NCI-H1417 (cell line): ENCODE measurements at places on chromosomes 12 and 14.
A peak's percentile ranks its signal among the peaks of the same experiment; 100 is the strongest.

DNA sequence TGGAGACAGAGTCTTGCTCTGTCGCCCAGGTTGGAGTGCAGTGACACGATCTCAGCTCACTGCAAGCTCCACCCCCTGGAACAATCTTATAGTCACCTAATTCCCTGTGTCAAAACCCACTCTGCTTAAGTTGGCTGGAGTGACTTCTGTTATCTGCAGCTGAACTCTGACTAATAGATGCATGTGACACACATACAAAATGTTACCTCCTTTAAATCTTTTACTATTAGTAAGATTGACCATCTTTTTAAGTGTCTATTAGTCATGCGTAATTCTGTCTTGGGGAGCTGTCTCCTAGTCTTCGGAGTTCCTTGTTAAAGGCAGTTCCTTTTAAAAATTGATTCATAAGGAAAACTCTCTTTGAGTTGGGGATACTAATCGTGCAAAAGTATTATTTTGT, 7.4 kb downstream of the IFI27L1 start:
- DNase-seq: no peak

GRCh38 chr12:105315726-105316125, 14.8 kb upstream of the C12orf75 start:
- no peak for DNase-seq

DNA sequence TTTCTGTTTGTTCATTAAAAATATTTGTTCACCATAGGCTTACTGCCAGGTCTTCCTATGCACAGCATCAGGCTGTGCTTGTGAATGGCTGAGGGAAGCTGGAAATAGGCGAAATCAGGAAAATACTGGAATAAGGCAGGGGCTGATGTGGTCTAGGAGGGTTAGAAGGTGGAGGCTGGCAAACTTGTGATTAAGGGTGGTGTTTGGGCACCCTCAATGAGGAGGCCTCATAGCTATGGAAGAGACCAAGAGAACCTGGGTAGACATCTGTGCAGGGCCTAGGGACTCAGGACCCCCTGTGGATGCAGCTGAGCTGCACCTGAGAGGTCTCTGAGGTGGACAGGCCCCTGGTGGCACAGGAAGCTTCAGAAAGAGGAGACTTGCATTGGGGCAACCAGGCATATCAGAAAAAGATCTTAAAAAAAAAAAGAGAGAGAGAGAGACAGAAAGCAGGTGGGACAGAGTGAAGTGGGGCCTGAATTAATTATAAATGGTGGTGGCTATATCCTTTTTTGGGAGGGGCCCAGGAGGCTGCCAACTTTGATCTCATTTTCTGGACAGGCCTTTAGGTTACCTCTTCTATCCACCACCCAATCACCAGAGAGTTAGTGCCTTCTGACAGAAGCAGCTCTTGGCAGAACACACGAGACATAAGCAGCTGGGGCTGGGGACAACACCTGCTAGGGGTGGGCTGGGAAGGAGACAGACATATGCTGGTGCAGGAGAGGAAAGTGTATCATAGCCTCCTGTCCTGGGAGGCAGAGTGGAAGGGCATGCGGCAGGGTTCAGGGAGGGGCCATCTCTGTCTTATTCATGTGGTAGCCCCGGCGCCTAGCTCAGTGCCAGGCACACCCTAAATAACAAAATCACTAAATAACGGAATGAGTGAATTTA, 46.7 kb upstream of the ATP23 start:
- DNase-seq: peak; percentile 62

- no peak for DNase-seq
These were observed 3.2 kb downstream of the IPO8 start for GRCh38 chr12:30692470-30692869.

GRCh38 chr12:3315201-3315661, 175.8 kb upstream of the PRMT8 start:
- DNase-seq: peak; percentile 99

DNA sequence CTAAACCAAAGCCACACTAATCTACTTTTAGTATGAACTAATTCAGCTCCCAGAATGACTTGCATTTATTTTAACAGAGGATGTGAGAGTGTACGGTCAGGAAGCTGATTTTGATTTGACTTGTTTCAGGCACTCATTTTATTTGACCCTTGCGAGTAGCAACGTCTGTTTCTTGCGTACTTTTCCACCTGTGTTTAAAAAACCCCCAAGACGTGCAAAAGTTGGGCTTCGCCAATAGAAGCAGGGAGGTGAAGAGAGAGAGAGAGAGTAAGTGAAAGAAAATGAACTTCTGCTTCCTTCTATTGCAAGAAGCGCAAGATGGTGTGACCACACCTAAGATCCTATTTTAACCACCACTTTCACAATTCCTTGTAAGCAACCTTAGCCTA, 6.7 kb upstream of the SLC15A4 start:
- DNase-seq: no peak

GRCh38 chr14:77303417-77304156, 17.1 kb downstream of the POMT2 start:
- DNase-seq: peak; percentile 47

DNA sequence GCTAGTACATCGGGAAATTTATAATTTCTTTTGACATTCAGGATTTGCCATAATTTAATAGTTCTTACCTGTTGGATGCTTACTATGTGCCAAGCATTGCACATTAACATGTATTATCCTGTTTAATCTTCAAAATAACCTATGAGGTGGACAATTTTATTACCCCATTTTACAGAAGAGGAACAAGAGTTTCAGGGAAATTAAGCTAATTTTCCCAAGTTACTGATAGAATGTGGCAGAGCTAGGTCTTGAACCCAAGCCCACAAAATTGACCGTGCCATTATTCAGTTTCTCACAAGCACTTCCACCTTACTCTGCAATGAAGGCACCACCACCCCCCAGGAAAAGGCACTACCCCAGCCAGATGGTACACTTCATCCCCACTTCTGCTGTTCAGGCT, 161.1 kb upstream of the PLEKHG7 start:
- DNase-seq: no peak

DNA sequence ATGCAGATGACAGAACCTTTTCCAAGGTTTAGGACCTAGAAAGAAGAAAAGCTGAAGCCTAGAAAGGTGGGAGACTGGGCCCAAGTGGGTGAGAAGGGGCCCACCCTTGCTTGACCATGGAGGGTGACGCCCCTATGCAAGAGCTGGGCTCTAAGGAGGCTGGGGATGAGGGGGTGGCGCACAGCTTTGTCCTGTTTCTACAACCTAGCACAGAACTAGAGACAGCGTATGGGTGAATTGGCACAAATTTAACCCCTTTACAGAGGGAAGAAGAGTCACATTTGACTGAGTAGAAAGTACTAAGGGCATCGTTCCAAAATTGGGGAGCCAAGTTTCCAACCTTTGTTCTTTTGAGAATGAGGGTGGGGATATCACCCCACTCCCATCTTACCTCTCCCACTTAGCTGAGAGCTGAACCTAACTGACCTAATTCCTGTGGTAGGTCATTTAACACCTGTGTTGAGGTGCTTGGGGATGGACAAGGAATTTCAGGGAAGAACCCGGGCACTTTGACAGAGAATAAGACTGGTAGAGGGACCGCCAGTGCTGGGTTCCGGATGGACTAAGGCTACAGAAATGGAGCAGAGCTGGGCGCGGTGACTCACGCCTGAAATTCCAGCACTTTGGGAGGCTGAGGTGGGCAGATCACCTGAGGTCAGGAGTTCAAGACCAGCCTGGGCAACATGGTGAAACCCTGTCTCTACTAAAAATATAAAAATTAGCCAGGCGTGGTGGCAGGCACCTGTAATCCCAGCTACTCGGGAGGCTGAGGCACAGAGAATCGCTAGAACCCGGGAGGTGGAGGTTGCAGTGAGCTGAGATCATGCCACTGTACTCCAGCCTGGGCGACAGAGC, 5.2 kb downstream of the NFKBIA start:
- no peak for DNase-seq

DNA sequence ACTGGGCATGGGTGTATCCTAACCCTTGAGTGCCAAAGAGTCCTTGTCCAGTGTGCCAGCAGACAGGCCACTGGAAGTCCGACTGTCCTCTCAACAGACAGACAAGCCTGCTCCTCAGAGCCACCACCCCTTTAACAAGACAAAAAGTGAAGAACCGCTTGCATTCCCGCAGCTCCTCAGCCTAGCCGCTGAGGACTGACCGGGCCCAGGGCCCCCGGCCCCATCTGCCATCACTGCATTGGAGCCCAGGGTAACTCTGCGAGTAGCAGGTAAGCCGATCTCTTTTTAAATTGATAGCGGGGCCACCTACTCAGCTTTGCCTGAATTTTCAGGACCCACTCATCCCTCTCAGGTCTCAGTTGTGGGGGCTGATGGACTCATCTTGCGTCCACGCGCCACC, 68.9 kb downstream of the MOK start:
- DNase-seq: no peak
